Frontal cortex (tissue), 4 donors: ENCODE measurements at places on chromosomes 12 and 14. TPM values are rescaled to one million over a fixed set of nuclear protein-coding genes. Genes with fewer than 3 reads are reported as not detected.

The ANO2 gene
- 4.1 TPM for total RNA-seq

The TPPP2 gene
- not detected for total RNA-seq

The SCN8A gene
- 46.1 TPM for total RNA-seq

The CCDC197 gene
- total RNA-seq: not detected

The SYT1 gene
- 174 TPM for total RNA-seq

The ASB8 gene
- 37.1 TPM for total RNA-seq

The OAS2 gene
- 0.82 TPM for total RNA-seq

The FAM186B gene
- total RNA-seq: 0.41 TPM

The FAR2 gene
- 49.3 TPM for total RNA-seq

The PRIMA1 gene
- total RNA-seq: under 0.01 TPM
